ENCODE measurements at places on chromosomes 7 and 10.

GRCh38 chr10:100788002-100788903 is 42.9 kb downstream of the PAX2 start:
- no peak for DNase-seq

GRCh38 chr10:73899423-73899822 is 11.5 kb upstream of the PLAU start:
- no peak for DNase-seq

GRCh38 chr7:80781561-80781979 is 137.3 kb downstream of the SEMA3C start:
- no peak for DNase-seq

- no peak for DNase-seq
Observed at GRCh38 chr7:42214060-42214679, 22.8 kb downstream of the GLI3 start.

DNA sequence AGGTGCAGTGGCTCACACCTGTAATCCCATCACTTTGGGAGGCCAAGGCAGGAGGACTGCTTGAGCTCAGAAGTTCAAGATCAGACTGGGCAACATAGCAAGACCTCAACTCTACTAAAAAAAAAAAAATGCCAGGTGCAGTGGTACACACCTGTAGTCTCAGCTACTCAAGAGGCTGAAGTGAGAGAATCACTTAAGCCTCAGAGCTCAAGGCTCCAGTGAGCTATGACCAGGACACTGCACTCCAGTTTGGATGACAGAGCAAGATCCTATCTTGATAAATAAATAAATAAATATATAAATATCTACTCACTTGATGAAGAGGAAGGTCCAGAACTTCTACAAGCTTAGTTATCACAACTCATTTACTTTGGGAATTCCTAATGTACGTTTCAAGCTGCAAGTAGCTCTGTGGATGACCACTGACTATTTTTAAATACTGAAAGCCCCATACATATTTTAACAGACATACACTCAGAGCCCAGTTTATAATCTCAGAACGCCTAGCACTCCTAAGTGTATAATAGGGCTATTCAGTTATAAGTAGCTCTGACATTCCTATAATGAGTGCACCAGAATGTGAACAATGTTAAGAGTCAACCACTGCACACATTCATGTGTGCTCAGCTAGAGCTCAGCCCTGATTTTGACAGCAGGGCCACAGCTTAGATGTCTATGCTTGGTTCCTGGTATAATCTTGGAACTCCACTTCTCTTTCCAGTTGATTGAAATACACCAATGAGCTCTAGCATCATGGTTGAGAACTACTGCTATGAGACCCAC is 119.1 kb downstream of the CUBN start:
- DNase-seq = no peak

DNA sequence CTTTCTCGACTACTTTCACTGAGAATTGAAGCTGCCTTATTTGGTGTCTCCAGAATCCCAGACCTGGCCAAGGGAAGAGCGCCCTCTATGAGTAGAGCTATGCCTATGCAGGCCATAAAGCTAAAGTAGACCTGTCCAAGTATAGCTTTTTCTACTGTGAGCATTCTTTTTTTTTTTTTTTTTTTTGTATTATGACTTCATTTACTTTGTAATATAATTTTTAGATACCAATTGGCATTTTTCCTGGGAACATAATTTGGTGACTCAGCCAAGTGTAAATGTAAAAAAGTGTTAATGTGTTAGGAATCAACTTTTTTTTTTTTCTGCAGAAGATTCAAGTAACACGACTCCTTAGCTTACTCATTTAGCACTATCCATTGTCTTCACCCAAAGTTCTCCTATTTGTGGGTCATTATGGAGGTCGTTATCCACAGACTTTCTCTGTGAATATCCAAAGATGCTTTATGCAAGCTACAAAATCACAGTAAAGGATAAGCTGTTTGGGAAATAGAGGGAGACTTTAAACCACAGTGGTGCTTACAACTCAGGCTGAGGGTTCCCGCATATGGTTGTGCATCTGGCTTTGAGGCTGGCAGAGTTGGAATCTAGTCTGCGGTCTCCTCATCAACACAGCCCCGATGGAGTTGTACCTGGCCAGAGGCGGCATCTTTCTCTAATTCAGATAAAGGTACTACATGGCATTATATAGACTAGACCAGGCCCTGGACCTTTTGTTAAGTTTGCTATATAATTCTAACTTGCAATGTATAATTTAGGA is 1040.2 kb upstream of the SORCS1 start:
- DNase-seq = no peak

DNA sequence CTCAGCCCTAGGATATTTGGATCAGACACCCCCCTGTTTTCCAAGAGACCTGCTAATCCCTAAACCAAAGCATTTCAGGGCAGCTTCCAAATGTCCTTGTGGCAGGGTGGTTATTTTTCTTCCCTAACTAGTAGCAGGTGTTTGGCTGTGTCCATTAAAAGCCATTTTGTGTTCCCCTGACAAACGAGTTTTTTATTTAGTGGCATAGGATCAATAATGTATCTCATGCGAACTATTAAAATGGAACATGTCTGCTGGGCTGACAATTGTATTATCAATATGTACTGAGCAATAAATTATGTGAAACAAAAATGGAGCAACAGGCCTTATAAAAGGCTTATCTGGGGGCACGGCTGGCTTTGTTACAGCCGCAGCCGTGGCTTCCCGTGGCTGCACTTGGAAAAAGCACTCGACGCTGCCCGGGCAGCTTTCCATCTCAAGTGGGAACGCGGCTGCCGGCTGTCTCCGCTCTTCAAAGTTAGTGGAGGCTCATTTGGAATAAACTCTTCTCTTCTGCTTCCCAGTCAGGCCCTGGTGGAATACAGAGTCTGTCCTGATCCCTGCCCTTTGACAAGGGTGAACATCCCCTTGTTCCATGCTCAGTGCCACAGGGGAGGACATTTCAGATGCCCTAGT is 554.3 kb downstream of the TYW1 start:
- no peak for DNase-seq

GRCh38 chr7:82335927-82336326 is 107.7 kb downstream of the CACNA2D1 start:
- no peak for DNase-seq

- no peak for DNase-seq
Observed at GRCh38 chr7:98958968-98959367, 80.6 kb downstream of the TRRAP start.

DNA sequence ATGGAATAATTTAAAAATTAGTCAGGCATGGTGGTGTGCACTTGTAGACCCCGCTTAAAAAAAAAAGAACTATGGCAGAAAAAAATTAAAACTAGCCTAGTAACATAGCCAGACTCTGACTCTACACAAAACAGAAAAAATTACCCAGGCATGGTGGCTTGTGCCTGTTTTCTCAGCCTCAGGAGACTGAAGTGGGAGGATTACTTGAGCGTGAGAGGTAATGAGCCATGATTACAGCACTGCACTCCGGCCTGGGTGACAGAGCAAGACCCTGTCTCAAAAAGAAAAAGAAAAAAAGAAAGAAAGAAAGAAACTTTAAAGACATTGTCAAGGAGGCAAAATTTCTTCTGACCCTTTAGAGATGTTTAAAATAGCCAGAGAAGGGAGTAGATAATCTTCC is 109.0 kb upstream of the TMEM106B start:
- no peak for DNase-seq

GRCh38 chr10:111698711-111699110 is 484.9 kb downstream of the GPAM start:
- DNase-seq = no peak

DNA sequence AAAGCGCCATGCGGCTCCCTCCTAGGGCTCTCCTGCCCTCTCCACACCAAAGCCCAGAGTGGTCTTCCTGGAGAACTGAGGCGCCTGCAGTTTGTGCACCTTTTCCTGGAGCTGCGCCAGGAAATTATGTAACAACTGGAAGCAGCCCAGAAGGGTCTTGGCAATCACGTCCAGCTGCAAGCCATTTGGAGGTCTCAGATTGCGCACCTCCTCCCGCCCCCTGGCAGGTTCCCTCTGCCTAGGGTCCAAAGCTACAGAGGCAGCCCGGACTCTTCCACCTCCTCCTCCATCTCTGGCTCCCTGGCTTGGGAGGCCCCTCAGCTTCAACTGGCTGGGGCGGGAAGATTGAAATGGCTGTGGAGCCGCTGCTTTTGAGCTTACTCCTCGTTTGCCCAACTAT is 34.0 kb upstream of the SFTPD start:
- DNase-seq = no peak

DNA sequence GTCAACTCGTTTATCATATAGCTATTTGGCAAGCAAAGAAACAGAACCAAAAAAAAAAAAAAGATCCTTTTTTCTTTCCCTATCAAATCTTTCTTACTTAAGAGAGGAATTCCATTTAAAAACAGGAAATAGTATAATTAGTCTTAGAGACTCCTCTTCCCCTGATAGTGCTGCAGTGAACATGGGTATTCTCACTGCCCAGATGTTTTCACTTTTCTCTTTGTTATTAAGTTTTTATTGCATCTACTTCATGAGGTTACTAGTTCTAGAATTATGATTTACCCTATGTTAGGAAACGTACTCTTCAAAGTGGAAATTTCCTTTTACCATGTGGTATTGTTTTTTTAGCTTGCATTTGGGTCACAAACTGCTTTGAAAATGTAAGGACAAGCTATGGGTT is 8.5 kb downstream of the CASP2 start:
- DNase-seq = no peak

GRCh38 chr7:94239661-94240234 is 154.9 kb upstream of the COL1A2 start:
- DNase-seq = no peak

DNA sequence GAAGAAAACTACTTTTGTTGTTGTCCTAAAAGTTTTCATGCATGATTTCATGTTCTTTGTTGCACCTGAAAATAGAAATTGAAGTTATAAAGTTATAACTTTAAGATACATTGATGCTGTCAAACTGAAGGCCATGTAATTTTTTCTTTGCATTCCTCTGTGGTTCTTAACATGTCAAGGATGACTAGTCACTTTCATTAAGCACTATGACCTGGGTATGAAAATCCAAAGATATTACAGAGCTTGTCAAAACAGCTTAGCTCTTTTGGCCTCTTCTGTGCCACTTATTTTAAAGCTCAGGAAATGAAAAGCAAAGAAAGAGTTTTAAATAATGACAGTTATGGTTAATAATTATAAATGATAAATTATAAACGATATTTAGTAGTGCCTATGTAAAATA is 241.6 kb upstream of the CACNA2D1 start:
- DNase-seq = no peak

DNA sequence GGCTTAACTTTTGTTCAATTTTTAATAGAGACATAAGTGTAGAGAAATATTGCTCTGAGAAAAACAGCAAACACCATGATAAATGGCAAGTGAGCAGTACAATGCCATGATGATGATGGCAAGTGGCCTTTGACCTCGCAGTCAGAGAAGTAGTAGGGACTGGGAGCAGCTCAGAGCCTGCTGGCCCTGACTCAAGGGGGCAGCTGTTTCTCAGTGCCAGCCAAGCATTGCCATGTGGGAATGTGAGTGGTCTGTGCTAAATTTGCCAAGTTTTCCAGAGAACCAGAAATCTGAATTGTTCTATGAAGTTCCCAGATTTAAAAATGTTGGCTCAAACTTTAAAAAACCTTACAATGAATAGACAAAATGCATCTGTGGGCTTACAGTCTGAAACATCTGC is 187.9 kb downstream of the BICC1 start:
- no peak for DNase-seq

DNA sequence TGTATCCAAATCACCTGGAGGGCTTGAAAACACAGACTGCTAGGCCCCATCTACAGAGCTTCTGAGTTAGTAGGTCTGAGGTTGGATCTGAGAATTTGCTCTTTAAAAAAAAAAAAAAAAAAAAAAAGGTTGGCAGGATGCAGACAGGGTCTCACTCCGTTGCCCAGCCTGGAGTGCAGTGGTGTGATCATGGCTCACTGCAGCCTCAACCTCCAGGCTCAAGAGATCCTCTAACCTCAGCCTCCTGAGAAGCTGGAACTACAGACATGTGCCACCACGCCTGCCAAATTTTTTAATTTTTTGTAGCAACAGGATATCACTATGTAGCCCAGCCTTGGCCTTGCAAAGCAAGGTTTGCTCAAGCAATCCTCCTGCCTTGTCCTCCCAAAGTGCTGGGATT is 8.0 kb downstream of the GDI2 start:
- no peak for DNase-seq

DNA sequence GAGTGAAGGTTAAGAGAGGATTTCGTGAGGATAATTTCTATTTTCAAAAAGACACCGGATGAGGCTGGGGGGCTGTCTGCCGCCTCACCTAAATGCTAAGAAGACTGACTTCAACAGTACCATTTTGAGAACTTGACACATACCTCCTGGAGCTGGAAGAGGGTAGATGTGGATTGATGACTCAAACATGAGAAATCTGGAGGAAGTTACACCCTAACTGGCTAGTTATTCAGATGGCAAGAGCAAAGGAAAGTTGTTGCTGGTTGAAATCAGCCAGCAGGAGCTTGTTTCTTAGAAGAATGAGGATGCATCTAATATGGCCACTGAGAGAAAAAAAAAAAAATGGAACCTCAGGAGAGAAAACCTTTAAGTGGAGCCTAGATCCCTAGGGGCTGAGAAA is 76.2 kb upstream of the KIAA1217 start:
- DNase-seq = no peak

DNA sequence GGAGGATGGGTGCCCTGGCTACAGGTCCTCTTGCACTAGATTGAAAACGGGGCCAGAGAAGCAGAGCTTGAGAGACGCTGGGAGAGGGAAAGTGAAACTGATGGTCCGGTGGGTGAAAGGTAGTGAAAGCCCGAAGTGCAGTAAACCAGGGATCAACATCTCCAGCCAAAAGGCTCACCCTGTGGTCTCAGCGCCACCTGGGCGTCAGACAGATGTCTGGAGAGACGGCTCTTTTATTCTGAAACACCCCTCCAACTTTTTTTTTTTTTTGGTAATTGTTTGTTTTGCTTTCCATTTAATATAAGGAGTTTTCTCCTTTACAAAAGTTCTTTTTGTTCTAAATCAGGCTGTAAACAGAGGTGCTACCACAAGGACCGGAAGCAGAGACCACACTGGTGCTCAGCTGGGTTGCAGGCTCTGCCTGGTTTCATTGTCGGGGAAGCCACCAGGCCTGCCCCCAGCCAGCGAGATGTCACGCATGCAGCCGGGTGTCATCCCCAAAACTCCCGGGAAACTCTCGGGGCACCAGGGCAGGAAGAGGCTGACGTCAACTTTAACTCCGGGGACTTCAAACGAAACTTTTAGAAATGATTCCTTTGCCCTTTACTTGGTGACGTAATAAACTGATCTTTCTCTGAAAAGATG is 11.2 kb downstream of the IL2RA start:
- DNase-seq = peak; percentile 70
